Keratinocyte (primary cell): ENCODE measurements at places on chromosomes 7 and 10. TPM values are rescaled to one million over a fixed set of nuclear protein-coding genes. Genes with fewer than 3 reads are reported as not detected.

The NPY4R2 gene
- 0.16 to 0.35 TPM (median 0.23 TPM) in 3 replicates for polyA plus RNA-seq

The EPO gene
- polyA plus RNA-seq, result 0.35 to 0.86 TPM (median 0.41 TPM) in 3 replicates

DNA sequence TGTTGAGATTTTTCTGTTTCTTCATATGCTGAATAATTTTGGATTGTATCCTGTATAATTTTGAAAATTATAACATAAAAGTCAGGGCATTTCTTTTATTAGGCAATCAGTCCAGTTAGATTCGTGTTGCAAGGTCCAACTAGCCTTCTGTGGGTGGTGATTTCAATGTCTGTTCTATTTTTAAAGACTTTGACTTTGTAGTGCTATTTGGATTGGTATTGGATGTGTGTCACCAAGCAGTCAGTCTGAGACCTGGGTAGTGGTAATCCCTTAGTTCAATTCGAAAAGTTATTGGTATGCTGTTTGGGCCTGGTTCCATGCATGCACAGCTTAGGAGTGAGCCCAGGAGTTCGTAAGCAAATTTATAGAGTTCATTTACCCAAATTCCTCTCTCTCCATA, 82.2 kb downstream of the EPDR1 start:
- no peak for DNase-seq

DNA sequence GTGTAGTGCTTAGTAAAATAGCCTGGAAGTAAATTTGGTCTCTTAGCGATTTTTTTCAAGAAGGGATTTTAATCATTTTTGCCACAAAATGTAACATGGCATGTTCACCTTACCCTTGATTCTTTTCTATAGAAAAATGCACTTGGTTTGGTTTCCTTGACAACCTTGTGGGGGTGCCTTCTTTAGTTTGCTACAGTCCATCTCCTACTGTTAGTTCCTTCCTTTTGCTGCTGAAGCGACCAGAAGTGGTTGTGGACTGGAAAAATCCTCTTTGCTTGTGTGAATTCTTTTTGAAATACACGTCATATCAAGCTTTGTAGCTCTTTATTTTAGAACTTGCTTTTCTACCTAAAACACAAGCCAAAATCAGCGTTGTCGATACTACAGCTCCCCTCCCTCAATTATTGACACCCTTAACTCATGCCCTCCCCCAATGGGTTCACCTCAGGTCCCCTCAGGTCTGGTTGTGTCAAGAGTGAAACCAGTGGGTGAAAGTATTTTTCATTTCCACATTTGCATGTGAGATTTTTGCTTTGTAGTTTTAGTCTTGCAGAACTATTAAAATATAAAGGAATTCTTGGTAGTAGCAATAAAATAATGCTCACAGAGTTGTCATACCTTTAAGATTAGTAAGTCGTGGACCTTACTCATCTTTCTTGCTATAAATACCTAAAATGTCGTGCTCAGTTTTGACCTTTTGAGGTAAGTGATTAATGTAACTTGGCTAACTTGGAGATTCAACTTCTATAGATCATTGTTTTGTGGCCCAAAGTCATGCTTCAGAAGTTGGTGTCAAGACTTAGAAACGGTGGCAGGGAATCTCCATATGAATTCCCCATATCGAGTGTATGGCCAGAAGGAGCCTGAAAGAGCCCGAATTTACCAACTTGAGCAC, 1.5 kb downstream of the ACTR3B start:
- no peak for DNase-seq

DNA sequence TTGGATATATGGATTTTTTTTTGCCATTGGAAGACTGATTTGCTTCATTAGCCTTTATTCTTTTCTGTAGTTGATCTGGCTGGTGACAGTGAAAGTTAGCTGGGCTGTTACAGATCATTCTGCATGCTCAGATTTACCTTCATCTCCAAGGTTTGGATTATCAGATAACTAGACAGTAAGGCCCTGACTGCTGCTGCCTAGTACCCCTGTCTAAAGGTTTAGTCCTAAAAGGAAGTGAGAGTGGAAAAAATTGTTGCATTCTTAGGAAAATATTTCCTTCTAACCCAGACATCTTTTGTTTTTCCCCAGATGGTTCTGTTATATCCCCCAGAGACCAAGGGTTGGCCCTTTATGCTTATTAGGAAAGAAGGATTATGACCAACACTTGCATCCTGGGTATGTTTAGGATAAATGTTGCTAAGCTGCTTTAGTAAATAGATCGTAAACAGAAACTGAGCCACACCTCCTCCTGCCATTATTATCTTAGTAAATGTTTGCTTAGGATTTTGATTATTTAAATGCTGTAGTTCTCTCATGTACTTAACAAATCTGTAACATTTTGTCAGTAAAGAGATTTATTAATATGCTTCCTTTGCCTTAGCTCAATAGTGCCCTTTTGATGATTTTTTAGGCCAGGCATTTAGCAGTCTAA, 44.4 kb downstream of the MCU start:
- DNase-seq, result no peak

DNA sequence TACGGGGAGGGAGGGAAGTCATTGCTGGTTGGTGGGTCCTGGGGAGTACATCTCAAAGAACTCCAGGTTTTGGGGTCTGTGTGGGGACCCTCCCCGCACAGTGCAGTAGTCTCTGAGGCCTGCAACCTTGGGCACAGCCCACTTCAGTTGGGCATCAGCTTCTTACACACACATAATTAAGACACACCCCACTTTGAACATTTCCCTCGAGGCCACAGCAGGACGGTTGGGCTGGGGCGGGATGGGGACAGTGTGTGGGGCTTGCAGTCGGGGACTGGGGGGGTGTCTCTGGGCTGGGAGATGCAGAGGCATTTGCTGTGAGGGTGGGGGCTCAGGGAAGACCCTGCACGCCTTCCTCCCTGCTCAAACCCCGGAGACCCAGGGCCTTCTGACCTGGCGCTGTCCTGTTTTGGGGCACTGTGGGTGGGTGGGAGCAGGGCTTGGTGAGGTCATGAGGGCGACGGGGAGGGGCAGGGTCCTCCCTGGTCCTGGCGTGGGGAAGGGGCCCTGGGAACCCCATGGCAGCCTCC, 1.3 kb downstream of the LFNG start:
- no peak for DNase-seq
